ENCODE measurements at places on chromosomes 11 and 22.

DNA sequence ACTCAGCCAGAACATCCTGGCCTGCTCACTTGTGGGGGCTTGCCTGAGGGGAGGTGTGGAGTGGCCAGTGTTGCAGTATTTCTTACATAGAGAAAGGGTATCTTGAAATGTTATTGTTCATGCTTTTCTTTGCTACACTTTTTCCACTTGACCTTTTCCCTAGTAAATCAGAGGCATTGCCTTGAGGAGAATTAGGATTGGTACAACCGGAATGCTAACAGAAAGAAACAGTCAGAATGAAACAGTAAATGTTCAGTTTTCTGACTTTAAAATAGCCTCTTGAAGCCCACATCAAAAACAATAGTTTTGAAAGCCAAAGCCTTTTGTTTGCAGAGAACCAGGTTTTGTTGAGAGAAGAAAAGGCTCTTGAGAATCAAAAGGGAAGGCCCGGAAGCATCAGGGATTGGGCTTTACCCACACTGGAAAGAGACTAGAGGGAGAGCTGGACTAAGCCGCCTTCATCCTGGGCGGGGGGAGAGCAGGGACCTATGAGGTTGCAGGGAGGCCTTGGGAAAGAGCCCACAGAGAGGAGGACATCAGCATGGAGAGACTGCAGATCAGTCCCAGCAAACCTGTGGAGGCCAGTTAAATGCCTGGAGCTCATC lies 12.4 kb downstream of the ADM start:
- no peak for DNase-seq

DNA sequence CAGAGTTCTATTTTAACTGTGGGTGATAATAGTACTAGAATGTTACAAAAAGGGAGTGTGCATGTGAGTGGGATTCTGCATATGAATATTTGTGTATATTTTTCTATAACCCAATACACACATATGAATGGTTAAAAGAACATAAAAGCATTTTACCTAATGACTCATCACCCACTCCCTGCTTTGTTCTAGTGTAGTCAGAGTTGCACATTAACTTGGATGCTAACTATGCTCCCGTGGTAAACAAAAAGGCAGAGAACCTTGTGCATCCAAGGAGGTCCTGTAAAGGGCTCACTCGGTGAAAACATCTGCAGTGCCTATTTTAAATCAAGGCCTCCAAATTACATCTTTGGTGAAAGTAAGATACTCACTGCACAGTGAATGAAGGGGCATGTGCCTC lies 1289.4 kb downstream of the LRRC4C start:
- DNase-seq, result no peak

- DNase-seq, result no peak
These were observed 2.7 kb downstream of the PPFIBP2 start for GRCh38 chr11:7516475-7516874.

- no peak for DNase-seq
These were observed 16.0 kb downstream of the CARD10 start for GRCh38 chr22:37503183-37503683.

DNA sequence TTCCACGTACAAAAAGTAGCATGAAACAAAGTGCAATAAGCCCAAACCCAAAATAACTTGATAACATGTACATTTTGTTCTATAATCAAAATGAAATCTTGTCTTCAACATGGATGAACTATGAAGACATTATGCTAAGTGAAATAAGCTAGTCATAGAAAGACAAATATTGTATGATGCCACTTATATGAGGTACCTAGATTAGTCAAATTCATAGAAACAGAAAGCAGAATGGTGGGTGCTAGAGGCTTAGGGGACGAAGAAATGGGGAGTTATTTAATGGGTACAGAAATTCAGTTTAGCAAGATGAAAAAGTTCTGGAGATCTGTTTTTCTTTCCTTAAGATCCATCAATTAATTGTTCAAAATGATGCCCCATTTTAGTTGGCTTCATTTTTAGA lies 7.5 kb downstream of the PGM2L1 start:
- DNase-seq, result no peak

DNA sequence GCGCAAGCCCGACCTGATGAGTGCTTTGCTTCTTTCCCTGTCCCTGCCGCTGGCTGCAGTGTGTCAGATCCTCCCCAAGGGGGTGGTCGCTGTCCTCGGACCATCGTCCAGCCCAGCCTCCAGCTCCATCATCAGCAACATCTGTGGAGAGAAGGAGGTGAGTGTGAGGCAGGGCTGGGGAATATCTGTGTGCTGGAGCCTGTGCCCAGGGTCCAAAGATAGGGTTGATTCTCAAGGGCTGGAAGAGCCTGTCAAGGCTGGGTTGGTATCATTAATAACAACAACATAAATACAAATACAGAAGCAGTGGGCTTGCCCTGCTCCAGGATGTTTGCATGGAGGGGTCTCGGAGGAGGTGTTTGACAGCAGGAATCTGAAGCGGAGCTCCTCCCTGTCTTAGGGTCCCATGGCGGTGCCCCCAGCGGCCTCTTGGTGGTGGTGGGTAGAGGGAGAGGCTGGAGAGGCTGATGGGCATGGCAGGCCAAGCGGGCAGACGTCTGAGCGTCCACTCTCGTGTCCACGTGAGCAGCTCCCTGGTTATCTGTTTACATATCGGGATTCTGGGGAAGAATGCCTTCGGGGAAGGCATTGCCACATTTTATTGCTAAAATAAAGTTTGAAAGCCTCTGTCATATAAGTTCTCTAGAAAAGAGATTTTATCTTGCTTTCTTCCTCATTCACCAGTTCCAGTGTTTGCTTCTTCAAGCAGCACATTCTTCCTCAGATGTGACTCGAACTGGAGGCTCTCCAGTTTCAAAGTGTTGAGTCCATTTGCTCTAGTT lies 208.4 kb upstream of the TBCEL start:
- peak; percentile 35 for DNase-seq

All from nephron progenitor cell (in vitro differentiated cells).